ENCODE measurements at places on chromosomes 3 and 15.

GRCh38 chr3:157427901-157428300 is 8.7 kb upstream of the PTX3 start:
- DNase-seq = no peak

- DNase-seq = no peak
These were observed 126.5 kb downstream of the DTWD1 start for GRCh38 chr15:49747340-49747739.

DNA sequence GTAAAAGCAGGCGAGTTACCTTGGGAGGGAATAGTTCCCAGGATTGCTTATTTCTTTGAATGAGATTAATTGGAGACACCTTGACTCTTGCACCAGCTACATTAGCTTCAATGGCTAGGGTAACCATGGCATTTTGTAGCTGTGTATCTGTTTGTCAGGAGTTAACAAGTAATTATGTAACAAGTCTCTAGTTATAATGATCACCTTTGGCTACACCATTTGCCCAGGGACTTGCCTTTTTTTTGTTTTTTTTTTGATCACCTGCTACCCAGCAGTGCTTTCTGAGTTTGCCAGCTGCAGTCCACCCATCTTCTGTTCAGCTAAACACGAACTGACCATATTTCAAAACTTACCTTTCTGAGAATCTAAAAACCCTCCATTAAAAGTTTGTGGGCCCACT is 2.2 kb downstream of the MED12L start:
- no peak for DNase-seq

DNA sequence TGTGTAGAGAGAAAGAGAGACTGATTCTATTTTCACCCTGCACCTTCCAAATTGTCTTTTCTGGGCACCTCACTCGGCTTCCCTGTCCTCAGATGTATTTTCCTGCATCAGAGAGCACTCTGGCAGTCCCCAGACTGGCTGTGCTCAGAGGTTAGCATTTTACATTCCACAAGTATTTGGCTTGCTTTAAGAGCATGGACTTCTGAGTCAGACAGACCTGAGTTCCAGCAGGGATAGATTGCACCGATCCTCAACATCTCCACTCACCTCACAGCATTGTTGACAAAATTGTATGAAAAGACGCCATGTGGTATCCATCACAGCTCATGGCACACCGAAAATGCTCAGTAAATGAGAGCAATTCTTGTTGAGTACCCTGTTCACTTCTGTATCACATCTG is 45.6 kb downstream of the SST start:
- no peak for DNase-seq

GRCh38 chr3:197550489-197550888 is 5.3 kb downstream of the BDH1 start:
- no peak for DNase-seq

DNA sequence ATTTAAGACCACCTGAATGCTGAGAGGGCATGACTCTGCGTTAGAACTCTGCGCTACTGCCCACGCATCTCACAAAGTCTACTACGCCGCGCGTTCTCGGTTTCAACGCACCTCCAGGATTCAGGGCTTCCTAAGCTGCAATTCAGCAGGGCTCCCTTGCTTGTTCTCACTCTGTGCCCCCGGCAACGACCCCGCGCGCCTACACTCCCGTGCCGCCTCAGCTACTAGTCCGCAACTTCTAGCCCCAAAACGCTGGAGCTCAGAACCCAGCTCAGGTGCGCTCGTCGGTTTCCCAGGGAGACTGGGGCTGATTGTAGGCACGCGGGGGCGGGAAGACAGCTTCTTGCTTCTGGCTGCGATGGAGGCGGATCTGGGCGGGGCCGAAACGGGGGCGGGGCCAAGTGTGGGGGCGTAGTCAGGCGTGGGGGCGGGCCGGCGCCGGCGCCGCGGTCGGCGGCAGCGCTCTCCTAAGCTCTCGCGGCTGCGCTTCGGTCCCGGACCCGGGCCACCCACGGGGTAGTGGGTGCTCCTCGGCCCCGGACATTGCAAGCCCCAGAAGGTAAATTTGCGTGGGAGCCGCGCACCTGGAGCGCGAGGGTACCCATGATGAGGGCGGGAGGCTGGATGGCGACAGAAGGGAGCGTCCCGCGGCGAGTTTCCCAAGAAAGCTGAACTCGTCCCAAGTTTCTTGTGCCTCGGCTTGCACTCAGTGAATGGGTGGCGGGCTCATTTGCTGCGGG is at the start of gene ARHGEF26:
ARHGEF26 (plus strand) TSS at position 430 of the 740 bp plus-strand sequence. CDS start 603 bp downstream, outside the sequence.
- DNase-seq = peak; percentile 84

DNA sequence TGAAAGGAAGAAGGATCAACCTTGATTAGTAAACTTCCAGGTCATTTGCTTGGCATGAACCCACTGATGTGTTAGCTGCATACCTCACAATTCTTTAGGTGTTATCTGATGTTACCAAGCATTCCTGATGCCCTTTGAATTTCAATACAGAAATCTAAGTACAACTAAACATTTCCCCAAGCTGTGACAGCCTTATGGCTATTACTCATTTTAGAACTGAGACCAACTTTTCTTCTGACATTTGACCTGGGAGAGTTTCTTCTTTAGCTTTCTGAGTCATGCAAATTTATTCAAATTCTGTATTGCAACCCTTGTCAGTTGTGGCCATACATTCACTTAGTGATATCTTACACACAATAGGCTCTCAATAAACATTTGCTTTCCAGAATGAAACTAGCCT is 124.3 kb downstream of the TIGIT start:
- peak; percentile 71 for DNase-seq

- DNase-seq = no peak
These were observed 68.9 kb upstream of the NR2F2 start for GRCh38 chr15:96261575-96262034.

- no peak for DNase-seq
These were observed 8.1 kb upstream of the RCCD1 start for GRCh38 chr15:90946538-90946937.

- no peak for DNase-seq
These were observed 61.6 kb upstream of the CTDSPL start for GRCh38 chr3:37800022-37800551.

DNA sequence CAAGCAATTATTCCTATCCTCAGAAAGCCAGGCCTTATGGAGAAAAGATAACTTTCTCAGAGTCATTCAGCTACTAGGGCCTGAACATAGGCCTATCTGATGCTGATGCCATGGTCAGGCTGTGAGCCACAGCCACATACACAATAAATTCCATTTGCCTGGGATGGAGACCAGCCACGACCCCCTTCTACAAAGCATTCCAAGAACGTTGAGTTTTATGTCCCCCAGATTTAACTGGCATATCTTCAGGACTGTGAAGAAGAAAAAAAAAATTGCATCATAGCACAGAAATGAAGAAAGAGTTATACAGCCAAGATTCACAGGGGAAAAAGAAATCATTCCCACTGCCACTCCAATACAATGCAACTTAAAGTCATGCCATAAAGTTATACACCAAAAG is 100.0 kb downstream of the THBS1 start:
- DNase-seq = no peak

- DNase-seq = peak; percentile 24
These were observed 769 bp downstream of the C2CD4A start for GRCh38 chr15:62067448-62068044.

DNA sequence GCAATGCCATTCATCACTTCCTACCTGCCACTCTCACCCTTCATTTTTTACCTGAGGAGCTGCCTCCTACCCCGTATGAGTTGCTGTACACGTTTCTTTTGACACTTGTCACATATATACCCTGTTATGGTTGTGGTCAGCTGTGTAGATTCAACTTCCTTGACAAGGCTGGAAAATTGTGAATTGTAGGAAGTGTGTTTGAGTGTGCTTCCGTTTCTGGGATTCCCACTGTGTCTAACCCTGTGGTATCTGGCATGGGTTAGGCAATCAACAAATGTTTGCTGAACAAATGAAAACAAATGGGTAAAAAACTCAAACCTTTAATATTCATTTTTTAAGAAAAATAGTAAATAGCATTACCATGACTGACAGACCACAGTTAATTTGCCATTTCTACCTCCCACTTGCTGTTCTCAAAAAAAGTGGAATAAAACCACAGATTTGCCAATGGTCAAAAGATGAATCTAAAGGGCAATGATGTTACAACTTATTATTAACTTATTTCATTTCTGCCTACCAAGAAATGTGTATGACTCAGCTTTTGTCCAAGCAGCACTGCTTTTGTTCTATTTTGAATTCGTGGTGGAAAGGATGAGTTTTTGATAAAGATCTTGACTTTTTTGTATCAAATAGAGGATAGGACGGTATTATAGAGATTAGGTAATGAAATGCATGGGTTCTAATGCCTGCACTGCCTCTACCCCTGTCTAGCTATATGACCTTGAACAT is 404.6 kb downstream of the LPP start:
- DNase-seq = no peak

- no peak for DNase-seq
These were observed 35.4 kb downstream of the CP start for GRCh38 chr3:149186219-149186618.

DNA sequence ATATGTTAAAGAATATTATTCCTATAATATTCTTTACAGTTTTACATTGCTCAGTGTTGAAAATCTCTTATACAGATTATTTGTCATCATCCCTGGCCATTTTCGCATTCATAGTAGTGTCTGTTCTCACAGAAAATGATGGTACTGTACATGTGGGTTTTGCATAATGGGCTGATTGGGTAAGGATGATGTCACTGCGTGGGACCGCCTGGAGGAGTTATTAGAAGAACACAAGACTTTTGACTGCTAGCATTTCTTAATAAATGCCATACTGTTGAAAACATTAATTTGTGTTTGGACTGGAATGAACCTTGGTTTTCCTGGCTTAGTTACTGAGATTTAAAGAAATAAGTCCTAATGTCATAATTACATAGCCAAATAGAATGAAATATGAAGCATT is 20.3 kb downstream of the LRCH3 start:
- no peak for DNase-seq

DNA sequence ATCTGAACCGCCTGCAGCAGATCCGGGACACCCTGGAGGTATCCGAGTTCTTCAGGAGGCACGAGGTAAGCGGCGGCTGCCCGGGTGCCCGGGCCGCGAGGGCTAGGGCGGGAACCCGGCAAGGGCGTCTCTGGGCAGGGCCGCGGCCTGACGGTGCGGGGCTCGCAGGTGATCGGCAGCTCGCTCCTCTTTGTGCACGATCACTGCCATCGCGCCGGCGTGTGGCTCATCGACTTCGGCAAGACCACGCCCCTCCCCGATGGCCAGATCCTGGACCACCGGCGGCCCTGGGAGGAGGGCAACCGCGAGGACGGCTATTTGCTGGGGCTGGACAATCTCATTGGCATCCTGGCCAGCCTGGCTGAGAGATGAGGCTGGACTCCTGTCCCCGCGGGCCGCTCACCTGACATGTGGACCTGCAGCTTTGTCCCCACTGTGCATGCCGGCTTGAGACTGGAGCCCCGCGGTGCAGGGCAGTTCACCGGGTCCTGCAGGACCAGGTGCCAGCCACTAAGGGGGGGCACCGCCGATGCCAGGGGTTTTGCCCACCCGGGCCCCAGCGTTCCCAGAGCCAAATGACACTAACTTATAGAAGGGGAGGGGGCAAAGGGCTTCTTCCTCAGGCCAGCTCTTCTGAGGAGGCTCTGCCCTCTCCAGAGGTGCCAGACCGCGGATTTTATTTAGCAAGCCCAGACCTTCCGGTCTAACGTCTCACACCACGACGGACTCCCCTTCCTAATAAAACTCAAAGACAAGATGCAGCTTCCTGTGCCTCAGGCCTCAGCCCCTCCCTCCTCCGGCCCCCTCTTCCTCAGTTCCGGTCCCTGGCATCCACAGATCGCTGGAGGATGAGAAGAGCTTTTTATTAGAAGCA is 9.4 kb downstream of the ITPKA start:
- no peak for DNase-seq

DNA sequence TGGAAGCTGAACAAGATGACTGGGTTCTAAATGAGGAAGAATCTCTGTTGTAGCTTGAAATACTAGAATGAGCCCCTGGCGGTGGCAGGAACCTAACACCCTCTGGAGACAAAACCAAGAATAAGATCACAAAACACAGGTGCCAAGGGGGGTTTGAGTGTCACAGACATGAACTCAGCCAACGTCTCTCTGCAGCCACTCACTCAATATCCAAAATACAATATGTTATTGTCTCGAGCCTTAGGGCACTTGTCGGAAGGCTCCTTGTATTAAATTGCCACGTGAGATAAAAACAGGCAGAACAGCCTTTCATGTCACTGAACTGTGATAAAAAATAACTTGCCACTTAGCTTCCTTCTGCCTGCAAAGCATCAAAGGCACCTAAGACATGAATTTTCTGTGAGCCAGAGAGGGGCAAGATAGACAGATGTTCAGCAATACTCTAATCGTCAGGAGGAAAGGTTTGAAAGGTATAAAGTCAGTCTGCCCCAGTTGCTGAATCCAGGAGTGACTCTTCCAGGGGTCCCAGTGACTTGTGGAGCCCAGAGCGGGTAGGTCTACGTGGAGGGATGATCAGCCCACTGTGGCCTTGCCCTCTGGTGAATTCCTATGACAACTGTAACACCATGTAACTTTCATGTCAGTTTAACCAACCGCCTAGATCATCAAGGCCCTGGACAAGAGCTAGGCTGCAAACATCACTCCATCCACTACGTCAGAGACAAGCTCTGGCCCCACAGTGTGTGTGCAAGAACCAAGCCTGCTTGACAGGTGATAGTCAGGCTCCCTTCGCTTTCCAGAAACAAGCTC is 165.2 kb downstream of the OSBPL10 start:
- DNase-seq = no peak

DNA sequence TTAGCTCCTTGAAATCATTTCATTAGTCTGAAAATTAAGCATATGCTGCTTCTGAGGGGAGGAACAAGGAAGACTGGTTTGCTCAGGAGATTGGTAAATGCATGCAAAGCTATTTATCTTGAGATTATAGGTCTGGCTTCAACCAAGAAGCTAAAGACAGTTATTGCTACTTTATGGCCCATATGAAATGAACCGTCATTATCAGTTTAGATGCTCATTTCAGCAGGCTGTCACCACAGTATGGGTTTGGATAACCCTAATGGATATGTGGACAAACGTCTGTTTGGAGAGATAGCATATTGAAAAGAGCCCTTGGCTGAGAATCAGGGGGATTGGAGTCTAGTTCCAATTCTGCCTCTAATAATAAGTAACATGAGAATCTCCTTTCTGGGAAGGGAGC is 922.6 kb downstream of the TUSC7 start:
- no peak for DNase-seq

- DNase-seq = no peak
These were observed 7.3 kb downstream of the TPM1 start for GRCh38 chr15:63049783-63050371.

- DNase-seq = no peak
These were observed 61.5 kb downstream of the DPPA2 start for GRCh38 chr3:109254770-109255169.

DNA sequence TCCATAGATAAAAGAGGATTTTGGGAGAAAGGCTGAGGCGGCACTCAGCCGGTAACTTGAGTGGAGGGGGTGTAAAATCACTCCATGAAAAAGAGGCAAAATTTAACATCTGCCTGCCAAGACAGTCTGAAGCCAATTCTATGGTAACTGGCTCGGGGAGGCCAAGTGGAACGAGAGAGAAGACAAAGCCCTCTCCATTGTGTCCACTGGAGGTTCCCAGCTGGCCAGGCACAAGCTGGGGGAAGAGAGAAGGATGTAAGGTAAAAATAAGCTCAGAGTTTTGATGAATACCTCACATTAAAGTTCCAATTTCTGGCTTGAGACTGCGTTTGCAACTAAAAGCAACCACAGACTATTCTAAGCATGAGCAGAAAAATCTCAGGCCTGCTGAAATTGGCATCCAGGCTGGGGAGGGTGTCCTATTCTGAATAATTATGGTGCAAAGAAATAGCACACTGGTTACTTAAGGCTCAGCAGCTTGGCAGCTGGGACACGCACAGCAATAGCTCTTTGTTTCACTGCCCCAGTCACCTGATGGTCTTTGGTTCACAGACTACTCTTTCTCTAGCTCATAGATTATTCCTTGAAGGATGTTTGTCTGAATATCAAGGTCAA is 48.8 kb downstream of the CHRD start:
- no peak for DNase-seq

Data from activated CD4-positive, alpha-beta T cell treated with anti-CD3 and anti-CD28 coated beads, Interleukin-10, Interleukin-2, amounts not matched to agents 100 ng/mL and 50 ng/mL, durations not matched to agents 16 hours and 8 hours (primary cell).